ENCODE measurements at places on chromosomes 6 and 20.

- DNase-seq: no peak
Observed at GRCh38 chr6:117985916-117986315, 78.9 kb downstream of the SLC35F1 start.

GRCh38 chr6:127164036-127164435 lies 45.6 kb downstream of the RSPO3 start:
- no peak for DNase-seq

DNA sequence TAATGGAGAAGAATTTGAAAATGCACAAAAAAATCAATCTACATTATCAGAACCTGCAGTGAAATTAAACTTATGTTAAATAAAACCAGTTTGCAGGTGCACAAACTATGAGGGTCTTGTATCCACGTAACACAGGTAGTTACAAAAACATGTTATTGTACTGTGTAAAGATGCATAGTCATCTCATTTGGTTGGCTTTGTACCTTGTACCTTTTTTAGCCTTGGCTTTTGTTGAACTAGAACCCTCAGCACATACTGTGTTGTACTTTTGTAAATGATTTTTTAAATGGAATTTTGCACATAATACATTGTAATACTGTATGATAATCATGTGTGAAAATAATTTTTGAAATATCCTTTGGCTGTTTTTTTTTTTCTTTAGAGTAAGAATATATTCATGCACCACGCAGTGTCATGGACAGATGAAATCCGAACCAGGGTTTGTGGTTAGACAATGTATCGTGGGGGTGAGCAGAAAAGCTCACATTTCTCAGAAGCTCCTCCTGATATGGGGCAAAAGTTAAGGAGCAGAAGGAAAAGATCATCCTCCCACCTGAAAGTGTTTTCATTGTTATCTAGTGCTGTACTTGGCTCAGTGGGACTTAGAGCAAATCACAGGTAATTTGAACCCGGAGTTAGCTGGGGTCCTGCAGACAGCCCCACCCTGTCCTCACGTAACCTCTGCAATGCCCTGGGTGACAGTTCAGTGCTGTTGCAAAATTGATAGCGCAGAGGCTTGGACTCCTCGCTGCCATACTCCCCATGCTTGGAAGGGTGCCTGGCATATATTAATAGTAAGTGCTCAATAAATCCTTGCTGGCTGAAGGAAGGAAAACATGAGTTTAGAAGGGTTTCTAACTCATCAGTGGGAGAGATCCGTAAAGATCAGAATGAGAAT lies 14.8 kb upstream of the NAA20 start:
- DNase-seq: no peak

DNA sequence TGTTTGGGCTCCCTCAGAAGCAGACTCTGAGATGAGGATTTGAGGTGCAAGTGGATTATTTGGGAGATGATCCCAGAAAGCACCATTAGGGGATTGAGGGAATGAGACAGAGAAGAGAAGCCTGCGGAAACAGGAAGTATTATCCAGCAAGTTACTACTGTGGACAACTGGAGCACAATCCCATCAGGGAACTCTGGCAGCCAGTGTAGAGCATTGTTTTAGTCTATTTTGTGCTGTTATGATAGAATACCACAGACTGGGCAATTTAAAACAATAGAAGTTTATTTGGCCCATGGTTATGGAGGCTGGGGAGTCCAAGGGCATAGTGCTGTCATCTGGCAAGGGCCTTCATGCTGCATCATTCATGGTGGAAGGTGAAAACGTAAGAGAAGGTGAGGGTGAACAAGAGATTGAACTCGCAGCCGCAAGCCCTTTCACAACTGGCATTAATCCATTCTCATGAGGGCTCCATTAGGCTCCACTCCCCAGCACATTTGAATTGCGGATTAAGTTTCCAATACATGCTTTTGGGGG lies 43.5 kb upstream of the SLC9A8 start:
- no peak for DNase-seq

DNA sequence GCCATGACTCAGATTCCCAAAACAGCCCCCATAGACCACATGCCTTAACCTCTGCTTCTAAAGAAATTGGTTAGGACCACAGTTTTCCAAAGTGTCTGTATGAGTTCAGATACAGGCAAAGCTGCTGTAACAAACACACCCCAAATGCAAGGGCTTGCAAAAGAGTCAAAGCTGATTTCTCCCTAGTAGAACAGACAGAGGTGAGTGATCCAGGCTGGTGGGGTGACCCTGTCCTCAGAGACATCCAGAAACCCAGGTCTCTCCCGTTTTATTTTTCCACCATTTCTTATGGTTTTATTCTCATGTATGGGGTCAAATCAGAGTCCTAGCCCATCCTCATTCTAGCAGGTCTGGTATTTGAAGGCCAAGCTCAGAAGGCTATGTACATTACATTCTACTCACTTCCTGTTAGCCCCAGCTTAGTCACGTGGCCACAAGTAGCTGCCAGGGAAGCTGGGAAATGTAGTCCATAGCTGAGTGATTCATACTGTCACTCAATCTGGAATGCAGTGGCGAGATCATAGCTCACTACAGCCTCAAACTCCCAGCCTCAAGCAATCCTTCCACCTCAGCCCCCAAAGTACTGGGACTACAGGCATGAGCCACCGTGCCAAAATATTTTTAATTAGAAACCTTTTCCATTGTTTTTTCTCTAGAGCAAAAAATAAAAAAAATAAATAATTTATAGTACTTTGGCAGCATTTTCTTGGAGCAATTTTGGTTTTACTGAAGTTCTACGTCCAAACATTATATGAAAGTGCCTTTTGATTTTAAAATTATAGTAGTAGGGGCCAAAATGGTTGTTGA lies 175.2 kb downstream of the ZMYND8 start:
- peak; percentile 43 for DNase-seq

- no peak for DNase-seq
Observed at GRCh38 chr20:59514554-59514953, 89.8 kb upstream of the PHACTR3 start.

GRCh38 chr6:162090734-162091133 lies 636.8 kb downstream of the PRKN start:
- DNase-seq: peak; percentile 63

DNA sequence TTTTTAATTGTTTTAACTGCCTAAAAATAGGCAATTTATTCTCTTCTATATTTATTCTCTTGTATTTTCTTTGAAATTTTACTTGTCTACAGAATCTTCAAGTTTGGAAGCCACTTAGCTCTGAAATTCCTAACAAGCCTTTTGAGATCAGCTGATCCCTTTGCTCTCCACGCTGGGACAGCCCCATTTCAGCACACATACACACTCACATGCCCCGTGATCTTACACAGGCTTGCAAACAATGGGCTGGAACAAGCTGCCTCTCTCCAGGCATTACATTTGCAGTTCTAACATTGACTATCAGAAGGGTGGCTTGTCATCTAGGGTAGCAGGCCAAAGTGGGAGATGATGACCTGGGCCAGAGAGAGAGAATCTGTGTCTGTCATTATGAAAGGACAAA lies 62.1 kb upstream of the RAB32 start:
- DNase-seq: no peak

- DNase-seq: no peak
Observed at GRCh38 chr6:84641076-84641475, 123.3 kb downstream of the TBX18 start.

DNA sequence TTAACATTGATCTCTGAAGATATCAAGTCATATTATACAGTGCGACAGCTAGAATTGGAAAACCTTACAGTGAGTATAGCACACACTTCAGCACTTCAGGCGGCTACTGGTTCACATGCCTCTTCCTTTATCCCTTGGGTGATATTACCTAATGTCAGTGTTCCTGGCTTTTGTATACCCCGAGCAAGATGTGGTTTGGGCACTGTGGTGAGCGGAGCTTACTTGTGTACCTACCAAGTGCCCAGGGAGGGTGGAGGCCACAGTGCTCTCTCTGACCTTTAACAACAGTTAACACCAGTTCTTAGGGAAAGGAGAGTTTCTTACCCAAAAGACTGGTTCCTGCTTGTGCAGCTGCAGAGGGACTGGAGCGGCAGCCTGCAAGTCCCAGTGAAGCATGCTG lies 64.4 kb downstream of the PTPN1 start:
- no peak for DNase-seq

DNA sequence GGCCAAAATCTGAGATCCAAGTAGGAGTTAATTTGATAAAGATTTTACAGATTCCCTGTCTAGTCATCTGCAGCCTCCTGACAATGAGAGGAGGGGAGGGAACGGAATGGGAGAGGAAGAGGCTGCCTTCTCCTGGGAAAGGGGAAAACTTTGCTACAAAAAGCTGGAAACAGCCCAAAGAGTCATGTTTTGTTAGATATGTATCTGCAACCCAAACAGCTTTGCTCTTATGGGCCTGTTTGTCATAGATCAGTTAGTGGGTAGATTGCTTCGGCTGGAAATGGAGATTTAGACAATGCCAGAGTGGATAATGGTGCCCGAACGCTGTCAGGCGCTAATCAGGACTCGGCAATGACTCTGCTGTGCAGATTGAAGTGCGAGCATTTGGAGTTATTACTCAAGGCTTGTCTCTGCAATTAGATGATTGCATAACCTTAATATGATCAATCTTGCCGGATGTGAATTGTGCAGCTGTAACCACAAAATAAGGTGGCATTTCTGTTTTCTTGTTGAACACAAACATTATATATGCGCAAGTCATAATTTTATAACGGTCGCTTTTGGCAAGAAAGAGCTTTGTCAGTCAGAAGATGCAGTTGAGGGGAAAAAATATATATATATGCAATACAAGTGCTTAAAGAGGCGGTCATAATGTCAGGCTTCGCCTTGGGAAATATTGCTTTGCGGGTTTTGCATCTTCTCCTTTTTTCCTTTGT lies 92.4 kb upstream of the MAFB start:
- DNase-seq: no peak

DNA sequence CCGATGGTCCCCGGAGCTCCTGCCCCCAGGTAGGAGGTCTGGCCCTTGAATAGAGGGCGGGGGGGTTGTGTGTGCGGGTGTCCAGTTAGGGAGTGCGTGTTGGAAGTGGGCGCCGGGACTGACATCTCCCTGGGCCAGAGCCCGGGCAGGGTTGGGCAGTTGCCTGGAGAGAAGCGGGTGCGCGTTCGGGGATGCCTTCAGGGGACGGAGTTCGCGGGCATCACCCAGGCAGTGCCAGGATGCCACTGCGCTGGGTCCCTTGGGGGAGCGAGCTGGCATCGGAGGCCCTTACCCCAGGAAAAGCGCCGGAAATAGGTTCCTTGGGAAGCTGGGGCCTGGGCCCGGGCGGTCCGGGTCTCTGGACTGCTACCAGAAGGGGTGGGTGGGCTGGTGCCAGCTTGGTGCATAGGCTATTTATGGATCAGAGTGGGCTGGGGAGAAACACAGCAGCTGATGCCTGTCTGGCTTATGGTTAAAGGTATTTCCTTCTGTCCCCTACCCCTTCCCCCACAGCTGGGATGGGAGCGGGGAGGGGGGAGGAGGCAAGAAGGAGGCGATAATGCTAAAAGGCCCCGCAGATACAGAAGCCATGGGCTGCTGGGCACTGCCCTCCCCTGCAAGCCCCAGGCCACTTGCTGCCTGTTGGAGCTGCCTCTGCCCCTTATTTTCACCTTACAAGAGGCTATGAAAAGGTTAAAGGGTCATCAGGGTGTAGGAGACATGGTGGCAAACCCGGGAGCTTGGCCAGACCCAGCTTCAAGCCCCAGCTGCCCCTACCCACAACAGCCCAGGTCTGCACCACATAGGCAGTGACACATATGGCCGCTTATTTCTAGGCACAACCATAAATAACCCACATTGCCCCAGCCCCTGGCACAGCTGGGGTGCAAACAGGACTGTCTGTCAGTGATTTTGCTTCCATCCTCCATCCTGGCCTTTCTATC lies 638 bp downstream of the PACSIN1 start:
- DNase-seq: no peak

DNA sequence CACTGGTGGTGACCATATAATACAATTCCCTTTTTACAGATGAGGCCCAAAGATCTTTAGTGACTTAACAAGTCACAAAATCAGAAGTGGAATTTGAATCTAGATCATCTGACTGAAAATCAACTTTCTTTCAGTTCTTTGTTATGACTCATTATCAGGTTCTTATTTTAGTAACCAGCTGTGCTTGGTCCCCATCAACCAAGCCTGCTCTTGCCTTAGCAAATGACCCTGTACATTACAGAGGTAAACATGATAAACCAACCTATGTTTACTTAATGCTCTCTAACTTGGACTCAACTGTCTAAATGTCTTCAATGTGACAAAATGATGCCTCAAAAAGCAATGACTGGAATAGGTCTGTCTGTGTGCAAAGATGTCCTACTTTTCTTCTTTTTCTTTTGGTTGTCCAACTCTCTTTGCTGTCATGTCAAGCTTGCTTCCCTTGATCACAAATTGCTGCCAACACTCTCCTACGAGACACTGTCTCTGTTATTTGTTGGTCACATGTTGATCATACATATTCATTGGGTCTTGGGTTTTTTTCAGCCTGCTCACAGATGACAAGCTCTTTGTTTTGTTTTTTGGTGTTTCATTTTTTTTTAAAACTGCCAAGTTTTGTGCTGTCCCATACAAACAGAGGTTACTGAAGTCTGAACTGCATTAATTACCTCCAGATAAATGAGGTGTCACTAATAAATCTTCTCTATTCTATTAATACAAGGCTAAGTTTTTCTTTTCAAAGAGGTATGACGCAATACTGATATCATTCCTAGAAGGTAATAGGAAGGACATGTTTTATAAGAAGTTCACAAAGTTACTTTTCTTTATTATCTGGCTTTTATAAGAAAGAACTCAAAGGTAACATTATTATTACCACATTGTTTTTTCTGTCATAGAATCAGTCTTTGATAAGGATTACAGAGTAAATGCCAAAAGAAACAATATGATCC lies 62.2 kb upstream of the PLN start:
- no peak for DNase-seq

DNA sequence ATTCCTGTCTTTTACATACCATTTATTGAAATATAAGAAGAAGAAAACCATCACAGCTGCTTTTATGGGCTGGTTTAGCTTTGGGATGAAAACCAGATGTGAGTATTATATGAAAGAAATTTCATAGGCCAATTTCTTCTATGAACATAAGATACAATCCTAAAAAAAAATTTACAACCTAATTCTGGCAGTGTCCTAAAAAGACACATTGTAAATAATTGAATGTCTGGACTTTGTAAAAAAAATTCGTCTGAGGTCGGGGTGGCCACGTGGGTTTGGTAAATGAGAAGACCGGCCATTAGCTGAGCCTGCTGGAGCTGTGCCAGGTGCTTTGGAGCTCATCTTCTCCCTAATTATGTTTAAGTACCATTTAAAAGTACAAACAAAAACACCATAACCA lies 26.8 kb downstream of the DACT2 start:
- DNase-seq: no peak

GRCh38 chr6:3617681-3618311 lies 133.7 kb downstream of the PXDC1 start:
- no peak for DNase-seq

DNA sequence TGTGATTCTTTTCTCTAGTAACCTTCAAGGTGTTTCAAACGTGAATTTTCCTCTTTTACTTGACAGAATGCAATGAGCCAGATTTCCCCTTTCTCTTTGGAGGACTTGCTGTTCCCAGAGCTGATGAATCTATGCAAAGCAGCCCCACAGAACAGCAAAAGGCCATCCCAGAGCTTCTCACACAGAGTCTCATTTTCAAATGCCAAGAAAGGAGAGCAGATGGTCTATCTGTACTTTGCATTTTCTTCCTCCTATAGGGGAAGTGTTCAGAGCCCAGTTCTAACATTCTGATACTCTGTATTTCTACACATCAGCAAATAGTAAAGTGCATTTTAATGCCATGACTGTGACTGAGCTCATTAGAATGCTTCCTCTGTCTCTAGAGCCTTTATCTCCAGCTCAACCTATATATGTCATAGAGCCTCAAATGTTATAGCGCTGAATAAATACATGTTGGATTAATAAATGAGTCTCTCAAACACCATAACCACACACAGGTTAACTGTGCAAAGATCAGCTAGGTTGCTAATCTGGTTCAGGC lies 81.8 kb upstream of the EYA4 start:
- no peak for DNase-seq

GRCh38 chr20:58896820-58897219 lies 44.3 kb downstream of the GNAS start:
- DNase-seq: no peak
